NCI-H526 treated with DMSO at 0.1 percent for 48 hours (cell line): ENCODE measurements at places on chromosomes 6 and 20.

- DNase-seq = no peak
These were observed at the start of gene RAET1L for GRCh38 chr6:150025201-150025917. TSS of gene RAET1L (minus strand) at chr6:150025532. CDS start at chr6:150025471, 61 bp downstream.

GRCh38 chr6:27049863-27050781 is 197.4 kb upstream of the PRSS16 start:
- no peak for DNase-seq

- no peak for DNase-seq
These were observed 70.5 kb downstream of the ADGRG6 start for GRCh38 chr6:142372348-142372747.

GRCh38 chr6:36739947-36740817 is 42.6 kb downstream of the RAB44 start:
- DNase-seq = no peak

DNA sequence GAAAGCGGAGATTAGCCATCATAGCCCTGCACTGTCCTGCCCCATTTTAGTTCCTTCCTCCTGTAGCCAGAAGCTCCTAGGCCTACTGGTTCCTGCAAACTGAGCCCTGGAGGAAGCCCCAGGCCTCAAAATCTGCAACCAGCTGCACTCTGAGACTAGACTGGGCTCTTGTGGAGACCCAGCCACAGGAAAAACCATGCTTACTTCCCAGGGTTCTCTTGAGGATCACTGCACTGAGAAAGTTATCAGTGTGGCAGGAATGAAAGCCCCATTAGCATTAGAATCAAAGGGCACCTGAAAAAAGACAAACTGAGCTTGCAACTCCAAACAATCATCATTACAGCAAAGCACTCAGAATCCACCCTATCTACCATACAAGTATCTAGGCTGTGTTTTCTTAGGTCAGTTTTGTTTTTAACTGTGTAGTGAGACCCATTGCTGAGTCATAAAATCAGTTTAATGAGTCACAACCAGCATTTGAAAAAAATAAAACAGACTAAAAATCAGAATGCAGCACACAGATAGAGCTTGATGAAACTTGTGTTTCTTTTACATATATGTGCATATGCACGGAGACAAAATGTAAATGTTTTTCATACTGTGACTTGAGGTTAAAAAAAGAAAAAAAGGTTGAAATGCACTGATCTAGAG is 91.0 kb downstream of the UNC5CL start:
- DNase-seq = no peak

GRCh38 chr6:2054516-2055067 is 190.8 kb downstream of the GMDS start:
- no peak for DNase-seq

GRCh38 chr6:106162921-106163320 is 76.8 kb downstream of the PRDM1 start:
- DNase-seq = no peak

- no peak for DNase-seq
These were observed 174.9 kb downstream of the CD109 start for GRCh38 chr6:73870907-73871306.

DNA sequence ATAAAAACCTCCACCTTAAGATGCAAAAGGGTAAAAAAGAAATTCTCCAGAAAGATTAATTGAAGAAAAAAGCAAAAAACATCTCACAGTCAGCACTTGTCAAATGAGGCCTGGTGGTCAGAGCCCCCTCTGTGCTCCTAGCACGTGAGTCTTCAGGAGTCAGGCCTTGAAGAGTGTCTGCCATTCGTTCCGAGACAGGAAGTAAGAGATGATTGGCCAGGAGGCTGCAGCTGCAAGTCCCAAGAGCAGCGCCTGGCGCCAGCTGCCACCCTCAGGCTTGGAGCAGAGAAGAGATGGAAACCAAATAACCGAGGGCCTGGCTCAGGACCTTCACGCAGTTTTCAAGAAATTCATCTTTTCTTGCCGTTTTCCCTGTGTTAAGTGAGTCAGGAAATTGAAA is 65.0 kb downstream of the FAM120B start:
- DNase-seq = peak; percentile 72

DNA sequence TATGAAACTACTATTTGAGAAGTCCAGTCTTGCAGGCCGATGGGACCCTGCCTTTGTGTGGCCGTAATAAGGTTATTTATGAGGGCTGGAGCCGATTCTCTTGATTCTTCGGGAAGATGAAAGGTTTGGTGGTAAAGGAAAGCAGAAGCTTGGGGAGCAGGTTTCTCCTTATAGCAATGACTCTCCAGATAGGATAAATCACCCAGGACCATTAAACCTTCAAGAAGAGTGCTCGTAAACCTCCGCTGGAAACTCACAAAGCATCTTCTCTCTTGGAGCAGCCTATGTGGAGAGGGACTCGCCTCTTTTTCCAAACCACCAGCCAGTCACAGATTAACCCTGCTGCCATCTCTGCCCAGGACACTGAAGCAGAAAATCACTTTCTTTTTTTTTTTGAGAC is 69.6 kb upstream of the SALL4 start:
- DNase-seq = no peak

GRCh38 chr20:25023356-25023755 is 30.8 kb upstream of the APMAP start:
- DNase-seq = no peak

GRCh38 chr20:54339093-54339492 is 131.2 kb downstream of the PFDN4 start:
- no peak for DNase-seq

- no peak for DNase-seq
These were observed 43.4 kb downstream of the TAF8 start for GRCh38 chr6:42093582-42094329.

DNA sequence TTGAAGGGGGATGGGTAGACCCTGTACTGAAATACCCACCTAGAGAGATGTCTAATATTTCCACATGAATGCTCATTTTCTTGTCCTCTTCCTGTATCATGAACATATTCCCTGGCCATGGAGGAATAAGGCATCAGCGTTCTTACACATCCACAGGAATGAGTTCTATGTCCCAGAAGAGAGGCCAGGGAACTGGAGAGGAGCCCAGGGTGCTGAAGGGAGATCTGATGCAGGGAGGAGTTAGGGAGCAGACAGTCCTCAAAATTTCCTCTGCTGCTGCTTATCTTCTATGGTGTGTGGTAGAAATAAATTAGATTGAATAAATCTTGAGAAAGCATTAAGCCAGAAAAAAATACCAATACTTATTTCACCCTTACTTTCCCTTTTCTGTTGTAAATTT is 295.0 kb downstream of the KCNQ5 start:
- no peak for DNase-seq

- no peak for DNase-seq
These were observed 27.2 kb upstream of the EFHC1 start for GRCh38 chr6:52392944-52393343.

DNA sequence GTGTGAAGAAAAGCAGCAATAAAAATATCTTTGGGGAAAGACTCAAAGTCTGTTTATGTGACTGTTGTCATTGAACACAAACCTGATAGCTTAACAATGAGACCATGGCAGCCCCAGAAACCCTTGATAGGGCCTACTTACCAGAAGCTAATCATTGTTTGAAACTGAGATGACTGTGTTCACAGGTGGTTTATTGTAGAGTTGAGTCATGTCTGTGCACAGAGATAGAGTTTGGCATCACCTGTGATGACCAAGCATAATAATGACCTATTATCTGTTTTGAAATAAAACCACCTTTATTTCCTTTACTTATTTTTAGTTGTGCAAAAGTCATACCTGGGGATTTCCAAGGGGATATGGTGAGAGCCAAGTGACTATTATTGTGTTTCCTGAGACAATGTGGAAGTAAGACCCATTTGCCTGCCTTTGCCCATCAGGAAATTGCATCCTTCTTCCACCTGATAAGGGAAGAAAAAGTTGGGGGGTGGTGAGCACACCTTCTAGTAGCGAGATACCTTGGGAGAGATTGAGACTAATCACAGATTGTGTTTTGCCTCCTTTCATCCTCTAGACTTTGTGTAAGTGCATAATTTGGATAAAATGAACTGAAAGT is 456.9 kb upstream of the JAG1 start:
- no peak for DNase-seq

DNA sequence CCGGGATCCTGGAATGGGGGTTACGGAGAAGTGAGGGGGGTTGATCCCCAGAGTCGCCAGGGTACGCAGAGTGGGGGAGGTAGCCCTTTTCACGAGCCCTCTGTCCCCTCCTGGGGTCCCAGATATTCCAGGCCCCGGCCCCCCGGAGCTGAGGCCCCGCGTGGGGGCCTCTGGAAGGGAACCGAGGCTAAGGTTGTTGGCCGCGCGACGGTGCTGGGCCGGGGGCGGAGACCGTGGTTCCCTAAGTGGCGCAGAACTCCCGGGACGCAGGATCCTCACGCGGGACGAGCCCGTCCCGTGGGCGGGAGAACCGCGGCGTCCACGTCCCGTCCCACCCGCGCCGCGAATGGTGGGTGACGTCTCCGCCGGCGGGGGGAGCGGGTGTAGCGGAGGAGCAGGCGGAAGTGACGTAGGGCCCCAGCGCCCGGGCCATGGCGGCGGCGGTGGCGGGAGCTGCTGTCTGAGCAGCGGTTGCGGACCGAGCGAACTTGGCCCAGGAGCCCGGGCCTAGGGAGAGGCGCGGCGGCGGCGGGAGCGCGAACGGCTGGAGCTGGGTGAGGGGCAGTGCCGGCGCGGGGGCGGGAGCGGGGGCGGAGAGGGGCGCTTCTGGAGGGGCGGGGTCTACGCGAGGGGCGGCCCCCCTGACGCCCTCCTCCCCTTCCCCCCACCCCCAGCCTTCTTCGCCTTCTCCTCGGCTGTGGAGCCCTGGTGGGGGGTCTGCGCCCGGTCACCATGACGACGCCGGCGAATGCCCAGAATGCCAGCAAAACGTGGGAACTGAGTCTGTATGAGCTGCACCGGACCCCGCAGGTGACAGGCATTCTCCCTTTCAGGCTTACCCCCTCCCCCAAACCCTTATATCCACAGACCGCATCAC is at the start of gene RING1:
Gene RING1 (plus strand): TSS at position 410 of the 877 bp plus-strand sequence. CDS start 323 bp downstream, at position 733.
- DNase-seq = peak; percentile 42

- no peak for DNase-seq
These were observed 121.6 kb upstream of the ECI2 start for GRCh38 chr6:4256969-4257368.

- no peak for DNase-seq
These were observed 171.6 kb upstream of the ID4 start for GRCh38 chr6:19665613-19665909.

- DNase-seq = no peak
These were observed 1.3 kb downstream of the BLCAP start for GRCh38 chr20:37526238-37526838.

DNA sequence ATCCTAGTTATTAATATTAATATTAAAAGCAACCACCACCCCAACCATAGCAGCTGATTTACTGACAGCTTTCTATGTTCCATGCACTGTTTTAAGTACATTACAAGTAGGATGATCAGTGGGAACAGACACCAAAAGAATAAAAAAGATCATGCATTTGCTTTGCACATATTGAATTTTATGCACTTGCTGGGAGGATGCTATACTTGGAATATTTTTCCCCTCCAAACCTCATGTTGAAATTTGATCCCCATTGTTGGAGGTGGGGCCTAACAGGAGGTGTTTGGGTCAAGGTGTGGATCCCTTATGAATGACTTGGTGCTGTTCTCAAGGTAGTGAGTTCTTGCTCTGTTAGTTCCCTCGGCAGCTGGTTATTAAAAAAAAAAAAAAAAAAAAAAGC is 178.9 kb upstream of the MYLIP start:
- peak; percentile 60 for DNase-seq

DNA sequence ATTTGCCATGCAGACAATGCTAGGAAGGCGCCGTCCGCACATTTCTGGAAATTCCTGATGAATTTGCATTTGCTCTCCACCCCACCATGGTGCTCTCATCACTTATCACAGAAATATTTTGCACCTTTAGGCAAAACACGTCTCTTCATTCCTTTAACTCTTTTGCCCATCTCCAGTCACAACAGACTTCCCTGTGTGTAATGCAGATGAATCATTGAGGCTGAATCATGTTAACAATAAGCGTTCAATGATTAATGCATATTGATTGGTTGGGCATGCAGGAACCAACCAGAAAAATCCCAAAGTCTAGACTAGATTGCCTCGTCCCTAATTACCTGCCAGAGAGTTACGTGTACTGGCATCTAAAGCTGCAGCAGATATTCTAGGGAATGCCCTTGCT is 80.0 kb upstream of the ATXN1 start:
- DNase-seq = no peak

DNA sequence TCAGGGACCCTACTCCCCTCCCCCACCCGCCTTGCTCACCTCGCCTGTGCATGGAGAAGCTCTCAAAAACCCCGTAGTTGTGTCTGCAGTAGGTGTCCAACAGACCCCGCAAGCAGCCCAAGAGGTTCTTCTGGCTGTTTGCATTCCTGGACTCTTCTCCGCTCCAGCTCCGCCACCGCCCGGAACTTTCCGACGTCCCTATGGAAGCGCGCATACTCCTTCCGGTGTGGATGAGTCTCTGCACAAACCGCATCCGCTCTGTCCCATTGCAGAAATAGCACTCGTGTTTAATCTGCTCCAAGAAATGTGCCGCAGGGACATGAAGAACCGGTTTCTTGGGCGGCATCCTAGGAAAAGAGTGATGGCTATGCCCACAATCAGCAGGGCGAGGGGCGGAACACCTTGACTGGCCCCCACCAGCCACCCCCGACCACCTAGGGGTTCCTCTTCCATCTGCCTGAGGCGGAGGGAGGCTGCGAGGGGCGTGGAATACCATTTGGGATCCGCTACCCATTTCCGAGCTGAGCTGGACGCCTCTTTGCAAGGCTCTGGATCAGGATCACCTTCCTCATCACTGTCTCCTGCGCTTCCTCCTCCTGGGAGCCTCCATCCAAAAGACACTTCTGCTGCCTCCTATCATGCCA is 20.2 kb downstream of the HLA-DRA start:
- no peak for DNase-seq

DNA sequence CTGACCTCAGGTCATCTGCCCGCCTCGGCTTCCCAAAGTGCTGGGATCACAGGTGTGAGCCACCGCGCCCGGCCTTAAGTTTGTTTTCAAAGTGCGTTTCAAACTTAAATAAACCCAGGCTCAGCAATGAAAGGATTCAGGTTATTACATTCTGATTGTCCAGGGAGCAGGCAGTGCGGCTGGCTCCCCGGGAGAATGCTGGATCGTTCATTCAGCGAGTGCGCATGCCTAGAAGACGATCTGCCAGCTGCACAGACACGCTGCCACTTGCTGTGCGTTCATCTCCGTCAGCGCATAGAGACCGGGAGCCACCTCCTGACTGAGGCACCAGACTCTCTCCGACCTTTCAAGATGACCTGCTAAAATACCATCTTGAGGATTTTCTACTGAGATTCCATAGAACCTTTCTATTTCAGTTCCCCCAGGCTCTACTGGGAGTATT is 163.9 kb upstream of the ZNF217 start:
- DNase-seq = peak; percentile 38

- DNase-seq = no peak
These were observed 8.1 kb upstream of the ARFGAP1 start for GRCh38 chr20:63264519-63264918.
